ENCODE measurements at places on chromosomes 12 and 14.

DNA sequence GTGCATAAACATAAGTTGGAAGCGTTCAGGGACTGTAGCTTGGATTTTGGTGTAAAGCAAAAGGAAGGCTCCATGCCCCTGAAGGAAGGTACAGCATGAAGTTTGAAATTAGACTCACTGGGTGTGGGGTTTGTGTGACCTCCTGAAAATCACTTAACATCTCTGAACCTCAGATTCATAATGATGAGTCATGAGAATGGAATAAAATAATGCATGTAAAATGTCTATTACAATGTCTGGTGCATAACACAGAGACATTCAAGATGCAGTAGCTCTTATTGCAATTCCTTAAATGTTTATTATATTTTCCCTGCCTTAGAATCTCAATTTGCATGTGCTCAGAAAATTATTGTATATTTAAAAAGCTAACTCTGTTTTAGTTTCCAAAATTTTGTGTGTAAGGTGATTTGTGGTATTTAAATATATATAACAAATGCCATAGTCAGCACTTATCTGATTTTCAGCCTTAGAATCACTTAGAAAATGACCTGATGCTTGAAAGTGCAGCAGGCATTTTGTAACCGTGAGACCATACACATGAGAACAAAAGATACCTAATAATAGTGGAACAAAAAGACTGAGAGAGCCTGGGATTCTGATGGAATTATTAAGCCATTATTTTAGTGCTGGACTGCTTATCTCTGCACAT is 66.3 kb downstream of the E2F7 start:
- DNase-seq: no peak

DNA sequence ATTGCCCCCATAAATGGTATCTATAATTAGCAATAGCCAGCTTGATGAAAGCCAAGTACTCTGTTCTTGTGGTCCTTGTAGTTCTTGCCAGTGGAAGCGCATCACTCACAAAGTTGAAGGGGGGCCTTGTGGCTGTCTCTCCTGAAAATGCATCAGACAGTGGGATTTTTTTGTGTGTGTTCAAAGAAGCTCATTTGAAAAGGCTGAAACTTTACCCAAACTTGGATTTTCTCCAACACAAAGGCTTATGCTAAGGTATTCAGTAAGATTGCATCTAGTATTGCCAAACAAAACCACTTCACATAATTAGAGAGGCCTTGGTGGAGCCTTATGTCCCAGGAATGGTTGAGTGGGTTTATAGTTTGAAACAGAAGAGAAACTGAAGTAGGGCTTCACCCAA is 216.7 kb upstream of the TMTC1 start:
- DNase-seq: no peak

GRCh38 chr12:83660727-83661358 is 974.1 kb downstream of the TMTC2 start:
- no peak for DNase-seq

DNA sequence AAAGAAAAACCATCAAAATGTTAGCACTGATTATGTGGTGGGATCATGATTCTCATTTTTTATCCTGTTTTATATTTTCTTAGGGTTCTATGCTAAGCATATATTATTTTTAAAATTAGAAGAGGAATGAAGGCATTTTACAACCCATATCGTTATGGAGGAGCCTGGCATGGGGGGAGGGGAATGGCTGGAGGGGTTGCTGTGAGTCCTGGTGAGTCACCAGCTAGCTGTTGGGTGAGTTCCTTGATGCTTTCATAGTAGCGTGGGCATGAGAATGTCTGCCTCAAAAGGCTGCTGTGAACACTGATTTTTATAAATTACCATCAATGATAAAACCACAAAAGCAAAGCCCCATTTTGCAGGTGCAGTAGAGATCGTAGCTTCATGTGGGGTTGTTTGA is 46.9 kb downstream of the C14orf132 start:
- DNase-seq: peak; percentile 67

DNA sequence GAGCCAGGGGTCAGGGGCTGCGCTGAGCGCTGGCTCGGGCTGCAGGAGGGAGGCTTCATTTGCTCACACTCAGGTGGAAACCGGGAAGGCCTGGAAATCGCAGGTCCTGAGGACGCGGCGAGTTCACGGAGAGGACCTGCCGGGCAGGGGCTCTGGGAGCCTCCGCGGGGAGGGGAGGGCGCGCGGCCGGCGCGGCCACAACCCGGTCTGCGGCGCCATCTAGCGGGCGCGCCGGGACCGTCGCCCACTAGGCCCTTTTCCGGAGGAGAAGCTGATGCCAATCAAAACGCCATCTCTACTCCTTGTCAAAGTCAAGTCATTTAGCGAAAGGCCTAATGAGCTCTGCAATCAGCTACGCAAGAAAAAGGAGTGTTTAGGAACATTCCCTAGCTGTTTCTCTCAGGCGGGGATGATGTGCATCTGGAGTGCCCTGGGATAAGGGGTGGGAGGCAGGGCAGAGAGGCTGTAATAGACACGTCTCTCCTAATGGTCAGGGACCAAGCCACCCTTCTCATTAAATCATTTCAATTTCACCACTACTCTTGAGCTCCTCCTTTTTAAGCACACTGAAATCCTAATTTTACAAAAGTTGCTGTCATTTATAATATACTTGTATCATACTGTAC is 885.8 kb upstream of the TMEM132C start:
- DNase-seq: no peak

DNA sequence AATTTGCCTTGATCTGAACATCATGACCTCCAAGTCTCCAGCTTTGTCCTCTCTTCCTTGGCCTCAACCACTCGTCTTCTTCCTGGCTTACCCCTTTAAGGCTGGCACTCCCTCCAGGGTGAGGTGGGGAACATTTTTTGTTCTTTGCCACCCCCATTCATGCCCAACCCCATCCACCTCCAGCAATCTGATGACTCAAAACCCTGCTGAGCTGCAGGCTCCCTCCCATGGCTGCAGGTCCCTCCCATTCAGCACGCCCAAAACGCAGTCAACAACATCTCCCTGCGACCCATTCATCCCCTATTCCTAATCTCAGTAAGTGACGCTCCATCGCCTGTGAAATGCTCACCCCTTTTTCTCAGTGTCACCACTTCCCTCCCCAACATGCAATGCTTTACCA is 138.8 kb upstream of the PRMT8 start:
- DNase-seq: no peak

DNA sequence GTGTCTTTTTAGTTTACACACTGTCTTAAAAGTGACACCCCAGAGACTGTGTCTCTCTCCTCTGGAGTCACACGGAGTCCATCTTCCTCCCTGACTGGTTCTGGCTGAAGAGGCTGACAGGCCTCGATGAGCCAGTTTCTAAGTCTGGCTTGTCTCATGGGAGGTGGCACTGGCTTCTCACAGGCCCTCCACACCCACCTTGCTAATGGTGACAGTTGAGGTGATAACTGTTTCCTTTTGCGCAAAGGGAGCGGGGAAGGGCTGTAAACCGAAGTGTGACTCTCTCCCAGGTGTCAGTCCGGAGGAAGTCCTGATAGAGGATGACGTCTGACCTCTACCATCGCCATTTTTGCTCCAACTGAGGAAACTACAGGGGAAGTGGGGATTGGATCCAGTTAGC is 30.2 kb downstream of the KCTD10 start:
- no peak for DNase-seq

DNA sequence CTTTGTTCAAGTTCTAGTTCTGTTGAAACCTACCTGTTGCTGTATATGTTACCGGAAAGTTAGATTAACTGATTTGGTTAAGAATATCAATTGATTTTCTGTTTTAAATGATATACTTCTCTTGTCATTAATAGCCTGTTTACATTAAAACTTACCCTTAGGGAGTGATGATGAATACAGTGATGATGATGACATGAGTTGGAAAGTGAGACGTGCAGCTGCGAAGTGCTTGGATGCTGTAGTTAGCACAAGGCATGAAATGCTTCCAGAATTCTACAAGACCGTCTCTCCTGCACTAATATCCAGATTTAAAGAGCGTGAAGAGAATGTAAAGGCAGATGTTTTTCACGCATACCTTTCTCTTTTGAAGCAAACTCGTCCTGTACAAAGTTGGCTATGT is 33.0 kb downstream of the CAND1 start:
- no peak for DNase-seq

DNA sequence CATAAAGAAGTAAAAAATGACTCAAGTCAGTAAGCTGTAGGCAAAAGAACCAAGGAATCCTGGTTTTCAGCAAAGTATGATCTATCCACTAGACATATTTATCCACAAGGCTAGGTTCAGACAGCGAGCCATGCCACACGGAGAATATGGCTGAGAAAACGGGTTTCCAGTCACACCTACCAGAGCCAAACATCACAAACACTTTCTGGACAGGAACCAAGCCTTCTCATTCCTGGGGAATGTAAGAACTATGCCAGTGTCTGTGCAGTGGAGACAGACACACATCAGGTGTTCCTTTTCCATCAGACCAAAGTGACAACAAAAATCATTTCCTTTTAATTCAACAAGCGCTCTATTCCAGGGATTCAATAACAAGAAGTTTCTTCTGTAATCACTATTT is 41.1 kb downstream of the AREL1 start:
- DNase-seq: peak; percentile 81

DNA sequence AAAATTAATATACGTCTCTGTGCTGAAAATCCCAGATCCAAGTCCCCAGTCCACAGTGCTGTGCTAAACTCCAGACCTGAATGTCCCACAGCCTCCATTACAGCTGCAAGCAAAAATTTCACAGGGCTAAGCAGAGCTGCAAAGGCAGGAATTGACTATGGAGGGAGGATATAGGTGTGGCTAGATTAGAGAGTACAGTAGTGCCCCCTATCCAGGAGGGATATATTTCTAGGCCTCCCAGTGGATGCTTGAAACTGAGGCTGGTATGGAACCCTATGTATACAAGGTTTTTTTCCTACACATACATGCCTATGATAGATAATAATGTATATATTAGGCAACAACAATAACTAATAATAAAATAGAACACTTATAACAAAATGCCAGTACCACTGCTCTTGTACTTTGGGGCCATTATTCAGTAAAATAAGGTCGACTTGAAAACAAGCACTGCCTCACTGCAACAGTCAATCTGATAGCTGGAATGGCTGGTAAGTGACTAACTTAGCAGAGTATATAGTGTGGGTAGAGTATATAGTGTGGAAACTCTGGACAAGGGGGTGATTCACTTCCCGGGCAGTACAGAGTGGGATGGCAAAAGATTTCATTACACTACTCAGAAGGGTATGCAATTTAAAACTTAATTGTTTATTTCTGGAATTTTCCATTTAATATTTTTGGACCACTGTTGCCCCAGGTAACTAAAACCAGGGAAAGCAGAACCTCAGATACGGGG is 82.7 kb downstream of the C14orf132 start:
- no peak for DNase-seq

- DNase-seq: no peak
These were observed 54.1 kb upstream of the GPR68 start for GRCh38 chr14:91298576-91298975.

DNA sequence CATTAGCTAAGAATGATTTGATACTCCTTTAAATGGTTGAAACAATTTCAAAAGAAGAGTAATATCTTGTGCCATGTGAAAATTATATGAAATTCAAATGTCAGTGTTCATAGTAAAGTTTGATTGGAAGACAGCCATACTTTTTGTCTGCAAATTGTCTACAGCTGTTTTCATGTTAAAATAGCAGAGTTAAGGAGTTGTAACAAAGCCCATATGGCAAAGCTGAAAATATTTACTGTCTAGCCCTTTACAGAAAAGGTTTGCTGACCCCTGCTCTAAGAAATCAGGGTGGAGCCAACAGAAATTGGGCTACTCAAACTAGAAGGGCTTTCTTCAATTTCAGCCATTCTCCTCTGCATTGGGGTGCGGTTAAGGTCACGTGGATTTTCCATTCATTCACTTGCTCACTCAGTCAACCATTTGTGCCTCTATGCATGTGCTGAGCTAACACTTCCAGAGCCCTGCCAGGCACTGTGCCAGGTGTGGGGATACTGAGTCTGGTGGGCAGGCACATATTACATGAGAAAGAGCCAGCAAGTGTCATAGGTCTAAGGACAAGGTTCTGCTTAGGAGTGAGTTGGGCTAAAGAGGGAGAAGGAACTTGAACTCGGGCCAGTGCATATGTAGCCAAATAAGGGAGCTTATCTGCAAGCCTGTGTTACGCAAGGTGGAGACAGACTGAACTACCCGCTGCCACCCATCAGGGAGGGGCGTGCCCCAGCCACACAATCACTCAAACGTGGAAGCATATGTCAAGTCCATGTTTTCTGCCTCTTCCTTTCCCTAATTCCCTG is 139.8 kb upstream of the NOS1 start:
- no peak for DNase-seq

DNA sequence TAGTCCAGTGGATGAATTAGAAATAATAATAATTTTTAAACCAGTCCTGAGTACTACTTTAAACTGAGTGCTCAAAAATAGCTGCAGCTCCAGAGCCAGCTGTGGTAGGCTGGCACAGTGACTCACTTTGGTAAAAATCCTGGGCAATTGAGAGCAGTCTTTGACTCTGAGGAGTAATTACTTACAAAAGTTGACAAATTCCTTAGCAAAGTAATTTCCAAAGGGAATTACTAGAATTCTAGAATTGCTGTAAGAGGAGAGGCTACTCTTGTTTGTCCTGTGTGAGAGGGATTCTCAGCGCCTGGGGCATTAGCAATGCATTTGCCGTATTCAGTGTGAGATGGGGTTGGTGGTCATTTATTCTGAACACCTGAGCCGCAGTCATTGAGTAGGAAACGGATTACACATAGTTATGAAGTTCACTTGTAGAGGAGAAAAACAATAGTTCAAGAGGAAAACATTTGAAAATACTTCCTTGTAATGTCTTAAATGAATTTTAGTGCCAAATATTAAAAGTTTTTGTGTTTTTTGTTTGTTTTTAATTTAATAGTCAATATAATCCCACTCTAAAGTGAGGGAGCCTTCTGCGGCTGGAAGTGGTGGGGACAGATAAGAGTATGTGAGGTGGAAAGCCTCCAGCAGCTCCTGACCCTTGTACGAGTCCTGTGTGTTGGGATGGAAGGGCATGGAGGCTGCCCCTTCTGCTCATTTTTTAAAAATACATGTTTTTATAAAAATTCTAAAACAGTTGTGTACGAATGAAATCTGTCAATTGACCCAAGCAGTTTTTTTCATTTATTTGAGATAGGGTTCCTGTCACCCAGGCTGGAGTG is 41.9 kb downstream of the EID3 start:
- DNase-seq: no peak

GRCh38 chr14:25086821-25087396 is 37.0 kb upstream of the STXBP6 start:
- no peak for DNase-seq

GRCh38 chr12:89923091-89923490 is 214.5 kb upstream of the ATP2B1 start:
- DNase-seq: no peak

- no peak for DNase-seq
These were observed 452.4 kb upstream of the SEL1L start for GRCh38 chr14:81986005-81986404.
